ENCODE measurements at places on chromosomes 2 and 18.
A peak's percentile ranks its signal among the peaks of the same experiment; 100 is the strongest.

DNA sequence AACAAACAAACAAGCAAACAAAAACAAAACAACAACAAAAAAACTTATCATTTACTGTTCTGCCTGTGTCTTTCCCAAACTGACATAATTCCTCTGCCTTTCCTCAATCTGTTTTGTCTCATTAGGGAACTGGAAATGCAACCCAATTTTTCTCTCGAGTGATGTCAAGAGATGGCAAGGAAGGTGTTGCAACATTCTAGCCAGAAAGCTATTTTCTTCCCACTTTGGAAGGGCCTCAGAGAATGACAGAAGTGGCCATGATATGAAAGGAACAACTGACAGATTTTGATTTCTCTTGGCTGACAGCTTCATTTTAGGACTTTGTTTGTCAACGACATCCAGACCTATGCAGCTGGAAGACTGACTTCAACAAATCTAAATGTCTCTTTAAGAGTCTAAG is 24.7 kb downstream of the RND3 start:
- DNase-seq: no peak

DNA sequence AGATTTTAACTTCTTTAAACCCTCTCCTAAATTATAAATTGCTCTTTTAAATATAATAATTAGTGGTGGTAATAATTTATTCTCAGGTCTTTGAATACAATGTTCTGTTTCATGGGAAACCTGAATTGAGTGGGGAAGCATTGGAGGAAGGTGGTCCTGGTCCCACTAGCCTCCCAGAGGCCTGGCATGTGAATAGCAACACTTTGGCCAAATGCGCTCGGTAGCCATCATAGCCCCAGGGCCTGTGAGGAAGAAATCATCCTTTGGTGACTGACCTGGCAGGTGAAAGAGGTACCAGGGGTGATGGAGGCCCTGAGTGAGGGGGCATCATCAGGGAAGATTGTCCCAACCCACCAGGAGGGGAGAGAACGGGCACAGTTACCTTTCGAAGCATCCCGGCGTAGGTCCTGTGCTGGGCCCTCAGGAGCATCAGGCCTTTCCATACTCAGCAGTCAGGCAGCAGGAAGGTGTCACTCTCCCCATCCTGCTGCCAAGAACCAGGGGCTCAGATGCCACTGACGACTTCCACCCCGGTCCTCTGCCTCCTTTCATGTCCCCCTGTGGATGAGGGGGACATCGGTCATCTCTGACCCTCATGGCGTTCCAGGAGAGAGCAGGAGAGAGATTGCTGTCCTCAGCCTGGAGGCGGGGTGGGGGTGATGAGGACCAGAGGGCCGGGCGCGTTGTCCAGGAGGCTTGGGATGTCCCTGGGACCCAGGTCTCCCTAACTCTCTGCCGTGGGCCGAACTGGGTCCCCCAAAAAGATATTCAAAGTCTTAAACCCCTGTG is 78.6 kb upstream of the HPCAL1 start:
- DNase-seq: no peak

- DNase-seq: peak; percentile 70
Observed at GRCh38 chr2:29115797-29116781, 874 bp downstream of the CLIP4 start.

- DNase-seq: no peak
Observed at GRCh38 chr2:22002066-22002465, 878.3 kb downstream of the TDRD15 start.

GRCh38 chr18:22998344-22998743 is 65.2 kb downstream of the RBBP8 start:
- DNase-seq: no peak

- no peak for DNase-seq
Observed at GRCh38 chr2:168626096-168626495, 170.0 kb downstream of the CERS6 start.

GRCh38 chr2:27040282-27040681 is 7.5 kb downstream of the TMEM214 start:
- no peak for DNase-seq

DNA sequence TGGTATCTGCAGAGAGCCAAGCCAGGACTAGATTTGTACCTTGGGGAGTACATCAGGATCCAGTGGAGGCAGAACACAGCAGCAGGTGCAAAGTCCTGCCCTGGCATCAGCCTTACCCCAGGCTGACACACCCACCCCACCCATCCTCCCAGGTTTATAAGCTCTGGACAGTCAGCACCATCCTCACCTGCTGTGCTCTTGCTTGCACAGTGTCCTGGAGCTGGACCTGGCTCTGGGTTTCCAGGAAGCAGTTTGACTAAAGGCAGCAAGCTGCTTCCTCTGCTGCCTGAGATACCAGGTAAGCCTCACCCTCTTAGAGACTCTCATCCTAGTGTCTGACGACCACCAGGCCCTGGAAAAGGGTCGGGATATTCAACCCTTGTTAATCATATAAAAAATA is at the start of gene SULT1C3:
Gene SULT1C3, plus strand, starts transcription at position 183 of the 400 bp plus-strand sequence. CDS start 7,227 bp downstream, outside the sequence.
- DNase-seq: no peak

- no peak for DNase-seq
Observed at GRCh38 chr2:187586011-187586641, 31.9 kb upstream of the TFPI start.

- DNase-seq: no peak
Observed at GRCh38 chr2:1626271-1626681, 118.0 kb downstream of the PXDN start.

DNA sequence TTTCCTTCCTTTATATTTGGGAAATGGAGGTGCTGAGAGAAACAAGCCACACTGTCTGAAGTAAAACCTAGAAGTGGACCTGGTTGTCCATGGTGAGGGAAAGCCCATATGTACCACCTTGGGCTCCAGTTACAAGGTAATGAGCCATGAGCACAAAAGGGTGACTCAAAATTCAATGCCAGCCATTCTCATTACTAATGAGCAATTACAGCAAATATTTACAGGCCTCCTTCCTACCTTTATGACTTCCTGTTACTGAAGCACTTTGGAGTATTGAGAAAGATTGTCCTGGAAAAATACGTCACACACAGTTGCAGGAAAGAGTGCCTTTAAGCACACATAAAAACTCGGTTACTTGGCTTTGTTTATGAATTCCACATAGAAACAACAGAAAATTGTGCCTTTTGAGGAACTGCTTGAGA is 9.1 kb downstream of the EPAS1 start:
- DNase-seq: no peak

- no peak for DNase-seq
Observed at GRCh38 chr2:237458519-237458918, 28.5 kb upstream of the MLPH start.

GRCh38 chr2:72027426-72028161 is 120.1 kb downstream of the CYP26B1 start:
- no peak for DNase-seq

GRCh38 chr2:37851828-37852584 is 73.1 kb upstream of the RMDN2 start:
- DNase-seq: no peak

DNA sequence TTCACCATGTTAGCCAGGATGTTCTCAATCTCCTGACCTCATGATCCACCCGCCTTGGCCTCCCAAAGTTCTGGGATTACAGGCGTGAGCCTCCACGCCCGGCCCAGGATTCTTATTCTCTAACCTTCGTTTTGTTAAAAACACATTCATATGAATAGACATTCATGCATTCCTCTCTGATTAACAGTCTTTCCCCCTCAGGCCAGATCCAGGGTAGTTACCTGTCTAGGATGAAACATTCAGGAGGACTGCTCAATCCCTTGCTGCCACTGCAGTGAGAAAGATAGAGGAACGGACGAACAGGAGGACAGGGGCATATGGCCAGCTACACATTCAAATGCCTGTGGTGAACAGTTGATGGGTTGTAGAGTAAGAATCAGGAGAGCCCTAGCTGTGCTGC is 39.6 kb upstream of the EPC2 start:
- DNase-seq: no peak

DNA sequence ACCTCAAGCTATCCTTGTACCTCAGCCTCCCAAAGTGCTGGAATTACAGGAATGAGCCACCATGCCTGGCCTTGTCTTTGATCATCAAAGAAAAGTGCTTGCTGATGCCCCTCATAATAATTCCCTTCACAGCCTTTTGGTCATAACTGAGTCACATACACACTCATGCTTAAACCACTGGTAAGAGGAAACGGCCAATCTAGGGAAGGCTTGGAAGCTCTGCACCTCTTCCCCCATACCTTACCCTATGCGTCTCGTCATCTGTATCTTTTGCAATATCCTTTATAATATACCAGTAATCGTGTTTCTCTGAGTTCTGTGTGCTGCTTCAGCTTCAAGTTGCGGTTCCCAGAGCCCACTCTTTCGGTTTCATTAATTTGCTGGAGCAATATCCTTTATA is 4.8 kb upstream of the RNF138 start:
- no peak for DNase-seq

GRCh38 chr2:217440000-217440399 is 562.8 kb downstream of the TNS1 start:
- DNase-seq: no peak

GRCh38 chr2:135942936-135943688 is 42.3 kb downstream of the DARS1 start:
- DNase-seq: no peak

DNA sequence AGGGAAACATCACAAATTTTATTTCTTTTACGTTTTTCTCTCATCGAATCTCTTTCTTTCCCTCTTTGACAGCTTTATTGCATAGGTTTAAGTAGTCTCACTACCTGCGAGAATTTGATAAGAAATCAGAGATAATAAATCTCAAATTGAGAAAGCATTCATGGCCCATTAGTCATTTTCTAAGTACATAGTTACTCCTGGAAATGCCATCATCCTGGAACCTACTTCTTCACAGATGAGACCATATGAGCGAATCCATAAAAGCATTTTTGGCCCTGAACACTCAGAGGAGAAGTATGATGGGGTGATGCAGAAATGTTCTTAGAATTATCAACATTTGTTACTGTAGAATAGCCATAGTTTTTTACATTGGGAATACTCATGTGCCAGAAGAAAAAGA is 138.0 kb upstream of the ARHGAP28 start:
- no peak for DNase-seq

DNA sequence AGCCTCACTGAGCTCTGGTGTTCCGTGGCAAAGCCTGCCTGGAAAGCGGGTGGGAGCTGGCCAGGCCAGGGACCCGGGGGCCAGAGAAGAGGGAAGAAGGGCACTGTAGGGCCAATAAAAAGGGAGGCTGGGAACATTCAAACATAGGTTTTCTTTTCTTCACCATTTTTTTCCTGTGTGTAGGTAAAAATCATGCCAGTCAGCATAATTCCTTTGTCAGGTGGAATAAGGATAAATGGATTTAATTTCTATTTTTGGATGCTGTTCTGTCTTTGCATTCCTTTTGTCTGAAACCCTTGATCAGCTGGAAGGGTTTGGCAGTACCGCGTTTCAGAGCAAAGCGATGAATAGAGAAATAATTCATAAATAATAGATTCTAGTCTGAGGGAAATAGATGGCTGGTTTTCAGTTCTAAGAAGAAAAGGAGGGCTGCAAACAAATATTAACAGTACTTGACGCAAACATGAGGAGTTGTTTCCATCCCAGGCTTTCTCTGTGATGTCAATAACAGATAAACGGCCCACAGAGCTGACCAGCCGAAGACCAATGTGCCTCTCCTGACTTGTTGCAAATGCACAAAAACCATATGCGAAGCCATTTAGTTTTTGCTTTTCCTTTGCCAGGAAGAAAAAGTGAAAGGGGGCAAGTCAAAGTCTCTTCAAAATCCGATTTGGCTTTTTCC is 384.4 kb downstream of the TSN start:
- no peak for DNase-seq

DNA sequence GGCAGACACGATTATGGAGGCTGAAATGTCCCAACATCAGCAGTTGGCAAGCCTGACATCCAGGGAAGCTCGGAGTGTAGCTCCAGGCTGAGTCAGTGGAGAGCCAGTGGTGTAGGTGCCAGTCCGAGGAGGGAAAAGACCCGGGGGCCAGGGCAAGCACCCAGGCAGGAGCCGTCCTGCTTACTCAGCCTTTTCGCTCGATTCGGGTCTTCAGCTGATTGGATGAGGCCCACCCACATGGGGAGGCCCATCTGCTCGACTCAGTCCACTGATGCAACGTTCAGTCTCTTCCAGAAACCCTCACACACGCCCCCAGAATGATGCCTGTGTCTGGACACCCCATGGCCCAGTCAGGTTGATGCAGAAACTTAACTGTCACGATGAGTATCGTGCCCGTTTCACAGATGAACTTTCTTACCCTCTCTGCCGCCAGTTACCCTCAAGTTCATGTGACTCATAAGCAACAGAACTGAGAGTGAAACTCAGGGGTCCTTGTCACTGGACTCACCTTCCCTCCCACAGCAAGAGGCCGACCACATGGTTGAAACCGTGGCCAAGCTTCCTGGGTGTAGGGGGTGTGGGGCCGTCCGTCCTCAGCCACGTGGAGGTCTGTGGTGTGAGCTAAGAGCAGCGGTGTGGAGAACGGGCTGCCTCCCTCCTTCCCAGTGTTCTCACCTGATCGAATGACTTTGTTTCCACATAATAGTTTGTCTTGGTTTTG is 197.4 kb upstream of the HDAC4 start:
- no peak for DNase-seq

- no peak for DNase-seq
Observed at GRCh38 chr2:156476850-156477206, 40.6 kb downstream of the GPD2 start.

Data from D341Med (cell line).